ENCODE measurements at places on chromosomes 2 and 18.

DNA sequence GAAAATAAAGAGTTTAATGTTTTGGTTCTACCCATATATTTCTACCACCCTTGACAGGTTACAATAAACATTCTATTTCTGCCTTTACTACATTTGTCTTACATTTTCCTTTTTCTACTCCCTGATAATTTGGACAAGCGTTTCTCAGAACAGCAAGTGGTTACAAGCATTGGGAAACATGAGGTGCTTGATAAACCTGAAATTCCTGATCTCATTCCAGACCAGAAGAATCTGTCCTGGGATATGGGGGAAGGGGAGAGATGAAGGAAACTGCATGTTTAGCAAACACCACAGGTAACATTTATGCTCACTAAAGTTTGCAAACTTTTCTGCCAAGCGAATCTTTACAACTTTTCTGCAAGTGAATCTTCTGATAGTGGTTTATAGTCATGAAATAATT is 28.3 kb upstream of the DSC1 start:
- no peak for DNase-seq

- DNase-seq = no peak
These were observed 3.0 kb downstream of the HPCAL1 start for GRCh38 chr2:10305715-10306114.

GRCh38 chr2:124646166-124646815 is 621.2 kb downstream of the CNTNAP5 start:
- DNase-seq = no peak

DNA sequence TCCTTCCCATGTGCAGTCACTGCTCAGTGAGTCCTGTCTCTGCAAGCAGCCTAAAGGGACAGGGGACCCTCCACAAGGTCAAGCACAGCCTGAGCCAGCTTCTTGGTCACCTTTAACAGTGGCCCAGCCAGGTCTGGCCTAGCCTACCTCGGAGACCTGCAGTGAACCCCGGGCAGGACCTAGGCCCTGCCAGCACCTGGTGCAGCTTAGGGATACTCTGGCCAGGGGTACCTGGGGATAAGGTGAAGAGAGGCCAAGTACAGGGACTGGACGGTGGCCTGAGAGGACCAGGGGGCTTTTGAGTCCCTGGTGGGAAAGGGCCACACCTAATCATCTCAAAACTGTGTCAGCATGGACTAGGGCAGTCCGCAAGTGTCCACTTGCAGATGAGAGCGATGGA is 67.8 kb downstream of the EMX1 start:
- no peak for DNase-seq

DNA sequence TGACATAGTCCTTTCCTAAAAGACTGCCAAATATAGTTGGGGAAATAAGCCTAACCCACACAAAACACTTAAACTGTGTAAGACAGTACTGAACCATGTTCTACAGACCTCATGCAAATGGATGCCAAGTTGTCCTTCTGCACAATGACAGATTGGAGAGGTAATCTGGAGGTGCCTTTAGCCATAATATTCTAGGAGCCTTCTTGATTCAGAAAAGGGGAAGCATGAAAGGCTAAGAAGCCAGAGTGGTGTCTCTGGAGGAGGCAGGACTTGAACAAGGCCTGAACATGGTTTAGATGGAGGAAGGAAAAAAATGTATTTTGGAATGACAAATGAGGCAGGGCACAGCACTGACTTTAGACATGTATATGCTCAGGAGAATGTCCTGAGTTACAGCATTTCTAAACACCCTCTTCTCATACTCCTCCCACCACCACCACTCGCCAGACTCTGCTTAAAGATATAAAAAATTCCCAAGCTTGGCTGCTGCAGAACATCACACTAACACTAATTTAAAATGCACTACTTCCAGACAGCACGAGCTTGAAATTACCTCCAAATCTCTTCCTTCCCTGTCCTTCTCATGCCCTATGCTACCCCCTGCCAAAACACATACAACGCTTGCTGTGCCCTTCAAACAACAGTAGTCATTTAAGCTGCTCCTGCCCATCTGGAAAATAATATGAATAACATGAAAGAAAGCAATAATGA is 110.4 kb downstream of the ANKRD44 start:
- no peak for DNase-seq

DNA sequence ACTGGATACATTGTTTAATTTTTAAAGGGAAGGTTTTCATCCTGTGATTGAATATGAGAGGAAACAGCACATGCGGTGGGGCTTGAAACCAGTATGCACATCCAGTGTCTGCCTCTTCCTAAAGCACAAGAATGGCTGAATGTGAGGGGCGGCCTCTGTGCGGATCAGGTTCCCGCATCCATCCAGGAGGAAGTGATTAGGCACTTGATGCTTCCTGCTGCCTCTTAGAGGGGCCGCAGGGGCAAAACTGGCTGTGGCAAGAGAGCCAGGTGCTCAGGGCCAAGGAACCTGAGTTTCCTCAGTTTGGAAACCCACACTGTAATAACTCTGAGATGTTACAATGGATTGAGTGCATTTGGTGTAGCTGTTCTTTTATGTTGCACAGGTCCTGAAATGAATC is 48.8 kb downstream of the THNSL2 start:
- no peak for DNase-seq

- no peak for DNase-seq
These were observed 96.8 kb downstream of the ST6GAL2 start for GRCh38 chr2:106789185-106789584.

DNA sequence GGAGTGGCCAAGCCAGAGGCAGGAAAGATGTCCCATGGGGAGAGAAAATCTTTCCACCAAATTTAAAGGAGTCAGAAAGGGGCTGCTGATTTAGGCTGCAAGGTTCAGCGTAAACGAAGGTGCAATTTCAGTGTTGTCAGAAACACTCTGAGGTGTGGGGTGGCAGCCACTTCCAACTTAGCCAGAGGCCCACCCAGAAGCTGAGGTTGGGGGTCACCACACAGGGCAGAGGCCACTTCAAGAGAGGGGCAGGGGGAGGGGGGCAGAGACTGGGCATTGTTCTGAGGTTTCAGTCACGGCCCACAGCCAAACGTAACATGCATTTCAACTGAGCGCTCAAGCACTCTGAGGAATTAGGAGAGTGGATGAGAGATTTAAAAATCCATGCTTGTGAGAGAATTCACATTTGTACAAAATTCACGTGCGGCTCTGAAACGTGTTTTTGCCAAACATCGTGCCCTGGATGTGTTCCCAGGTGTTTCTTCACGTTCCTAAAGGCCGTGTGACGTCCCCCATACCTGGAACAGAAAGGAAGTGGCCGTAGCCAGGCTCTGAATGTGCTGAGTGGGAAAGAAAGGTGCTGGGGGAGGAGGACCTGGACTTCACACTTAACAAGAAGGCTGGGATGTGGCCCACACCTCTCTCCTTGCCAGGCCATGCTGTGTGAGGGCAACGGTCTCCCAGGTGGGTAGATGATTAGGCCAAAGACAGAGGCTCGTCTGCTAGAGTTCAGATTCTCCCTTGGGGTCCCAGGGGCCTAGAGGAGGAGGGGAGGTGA is 19.5 kb upstream of the BOK start:
- DNase-seq = no peak

DNA sequence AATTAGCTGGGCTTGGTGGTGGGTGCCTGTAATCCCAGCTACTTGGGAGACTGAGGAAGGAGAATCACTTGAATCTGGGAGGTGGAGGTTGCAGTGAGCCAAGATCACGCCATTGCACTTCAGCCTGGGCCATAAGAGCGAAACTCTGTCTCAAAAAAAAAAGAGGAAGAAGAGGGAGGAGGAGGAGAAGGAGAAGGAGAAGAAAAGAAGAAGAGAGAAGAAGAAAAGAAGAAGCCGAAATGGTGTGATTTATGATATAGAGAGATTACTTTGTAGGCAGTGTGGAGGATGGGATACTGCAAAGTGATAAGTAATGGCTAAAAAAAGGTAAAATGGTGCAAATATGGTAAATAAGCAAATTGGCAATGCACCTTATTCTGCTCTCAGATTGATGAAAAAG is 25.1 kb downstream of the THNSL2 start:
- no peak for DNase-seq

DNA sequence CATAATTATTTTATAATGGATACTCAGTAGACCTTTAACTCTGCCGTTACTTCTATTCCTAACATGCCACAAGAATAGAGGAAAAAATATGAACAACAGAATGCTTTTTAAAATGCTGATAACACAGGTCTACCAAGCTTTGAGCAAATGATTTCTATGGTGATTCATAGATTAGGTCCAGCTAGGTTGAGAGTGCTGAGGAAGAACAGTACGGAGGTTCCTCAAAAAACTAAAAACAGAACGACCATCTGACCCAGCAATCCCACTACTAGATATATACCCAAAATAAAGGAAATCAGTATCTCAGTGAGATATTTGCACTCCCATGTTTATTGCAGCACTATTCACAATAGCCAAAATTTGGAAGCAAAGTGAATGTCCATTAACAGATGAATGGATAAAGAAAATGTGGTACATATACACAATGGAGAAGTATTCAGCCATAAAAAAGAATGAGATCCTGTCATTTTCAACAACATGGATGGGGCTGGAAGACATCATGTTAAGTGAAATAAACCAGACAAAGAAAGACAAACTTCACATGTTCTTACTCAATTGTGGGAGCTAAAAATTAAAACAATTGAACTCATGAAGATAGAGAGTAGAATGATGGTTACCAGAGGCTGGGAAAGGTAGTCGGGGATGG is 111.6 kb upstream of the SERTAD2 start:
- DNase-seq = no peak

DNA sequence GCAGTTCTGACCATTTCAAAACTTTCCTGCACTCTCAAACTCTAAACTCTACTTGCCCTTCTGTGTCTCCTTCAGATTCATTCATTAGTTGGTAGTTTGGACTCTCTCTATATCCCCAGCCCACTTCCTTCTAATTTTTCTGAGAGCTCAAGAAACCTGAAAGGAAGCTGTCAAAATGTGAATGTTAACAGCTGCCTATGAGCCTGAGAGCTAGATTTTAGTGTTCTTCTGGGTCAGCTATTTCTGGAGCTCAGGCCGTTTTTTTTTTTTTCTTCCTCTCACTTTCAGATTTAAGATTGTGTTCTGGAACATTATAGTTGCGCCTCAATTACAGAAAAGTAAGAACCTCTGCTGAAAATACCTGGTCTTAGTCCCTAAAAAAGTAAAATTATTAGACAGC is 73.1 kb downstream of the RTN4 start:
- no peak for DNase-seq

DNA sequence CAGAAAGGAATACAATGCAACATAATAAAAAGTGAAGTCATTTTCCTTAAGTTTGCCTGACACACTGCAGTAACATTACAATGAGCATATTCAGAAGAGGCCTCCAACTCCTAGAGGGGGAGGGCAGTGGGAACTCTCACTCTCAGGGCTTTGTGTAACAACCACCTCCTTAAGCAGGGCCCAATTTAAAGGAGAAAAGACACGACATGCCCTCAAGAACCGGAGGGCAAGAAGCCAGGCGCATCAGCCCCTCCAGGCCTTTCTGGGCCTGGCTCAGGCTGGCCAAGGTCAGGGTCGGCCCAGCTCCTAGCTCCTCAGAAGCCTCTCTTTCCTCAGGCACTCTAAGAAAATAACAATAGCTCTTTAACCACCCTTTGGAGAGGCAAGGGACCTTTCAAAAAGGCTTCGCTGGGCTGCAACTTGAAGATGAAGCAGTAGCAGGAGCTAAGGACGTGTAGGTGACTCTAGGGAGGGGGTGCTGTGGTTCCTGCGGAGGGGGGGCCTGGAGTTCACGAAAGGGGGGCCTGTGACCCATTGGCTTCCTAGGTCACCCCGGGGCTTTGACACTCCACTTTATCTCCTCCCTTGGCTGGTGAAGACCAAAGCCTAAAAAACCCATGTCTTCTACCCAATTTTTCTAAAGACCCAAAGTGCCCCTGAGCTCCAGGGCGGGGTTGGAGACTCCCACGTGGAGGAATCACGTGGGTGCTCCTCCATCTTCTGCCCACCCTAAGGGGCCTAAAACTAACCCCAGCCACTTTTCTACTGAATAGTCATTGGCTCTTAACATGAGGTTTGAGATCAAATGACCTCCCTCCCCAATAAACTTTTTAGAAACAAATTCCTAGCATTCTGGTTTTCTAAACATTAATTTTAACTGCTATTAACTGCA is 13.3 kb downstream of the SERTAD2 start:
- no peak for DNase-seq

DNA sequence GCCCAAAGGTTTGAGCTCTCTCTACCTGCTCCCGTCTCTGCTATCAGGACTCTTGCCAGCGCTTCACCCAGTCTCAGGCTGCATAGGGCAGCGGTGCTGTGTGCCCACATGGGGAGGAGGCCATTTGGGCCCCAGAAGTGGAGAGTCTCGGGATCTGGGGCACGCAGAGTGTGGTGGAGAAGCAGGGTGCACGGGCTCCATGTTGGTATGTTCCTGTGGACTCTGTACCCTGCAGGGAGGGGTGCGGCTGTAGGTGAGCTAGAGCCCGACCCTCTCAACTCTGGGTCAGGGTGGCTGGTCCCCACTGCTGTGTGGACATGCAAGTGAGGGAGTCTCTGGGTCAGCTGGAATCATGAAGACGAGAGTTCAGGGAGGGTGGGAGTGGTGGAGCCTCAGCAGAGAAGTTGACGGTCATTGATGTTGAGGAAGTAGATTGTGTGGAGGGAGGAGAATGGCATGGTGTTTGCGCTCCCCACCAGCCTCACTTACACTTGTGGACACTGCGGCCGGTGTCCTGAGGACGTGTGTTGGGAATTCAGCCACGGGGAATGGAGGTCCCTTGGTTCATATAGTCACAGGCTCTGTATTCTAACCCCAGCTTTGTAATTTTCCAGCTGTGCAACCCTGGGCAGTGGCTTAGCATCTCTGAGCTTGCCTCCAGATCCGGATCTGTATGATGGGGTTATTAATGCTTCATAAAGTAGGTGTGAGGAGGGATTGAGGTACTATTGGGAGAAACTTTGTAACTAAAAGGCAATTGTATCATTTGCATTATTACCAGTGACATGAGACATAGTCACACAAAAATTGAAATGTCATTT is 840 bp upstream of the PSD4 start:
- no peak for DNase-seq

- no peak for DNase-seq
These were observed 82.7 kb downstream of the ORC4 start for GRCh38 chr2:147937744-147938349.

DNA sequence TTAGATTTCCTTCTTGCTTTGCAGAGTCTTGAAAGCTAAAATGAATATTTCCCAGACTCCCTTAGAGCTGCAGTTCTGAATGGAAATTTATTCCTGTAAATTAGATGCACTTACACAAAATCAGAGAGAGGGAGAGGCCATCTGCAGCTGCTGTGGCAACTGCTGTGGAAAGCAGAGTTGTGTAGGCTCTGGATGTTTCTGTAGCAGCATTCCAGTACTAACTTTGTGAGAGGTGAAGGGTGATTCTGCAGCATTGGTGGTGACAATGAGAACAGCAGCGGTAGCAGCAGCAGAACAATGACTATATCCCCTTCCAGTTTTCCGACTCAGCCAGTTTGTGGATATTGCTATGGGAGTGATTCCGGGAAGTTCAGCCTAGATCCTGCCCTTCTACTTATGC is 433.0 kb upstream of the REG3G start:
- DNase-seq = no peak
